ENCODE measurements at places on chromosomes 1 and 21.

DNA sequence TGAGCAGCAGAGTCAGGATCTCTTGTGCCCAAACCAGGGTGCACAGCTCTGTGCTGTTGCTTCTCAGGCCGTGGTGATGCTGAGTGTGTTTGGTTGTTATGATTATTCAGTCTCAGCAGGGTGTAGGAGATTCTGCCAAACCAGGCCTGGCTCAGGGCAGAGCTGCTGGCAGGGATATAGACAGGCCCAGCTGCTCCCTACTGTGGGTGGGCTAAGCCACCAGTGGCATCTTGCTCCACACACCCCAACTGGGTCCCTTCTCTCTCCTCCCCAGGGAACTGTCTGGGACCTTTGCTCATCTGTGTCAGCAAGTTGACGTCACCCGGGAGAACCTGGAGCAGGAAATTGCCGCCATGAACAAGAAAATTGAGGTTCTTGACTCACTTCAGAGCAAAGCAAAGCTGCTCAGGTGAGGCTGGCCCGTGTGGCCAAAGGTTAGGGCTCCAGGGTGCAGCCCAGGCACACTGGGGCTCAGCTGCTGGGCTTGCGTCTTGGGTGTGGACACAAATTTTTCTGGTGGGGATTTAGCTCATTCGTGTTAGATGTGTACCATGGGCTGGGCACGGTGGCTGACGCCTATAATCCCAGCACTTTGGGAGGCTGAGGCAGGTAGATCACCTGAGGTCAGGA lies 9.9 kb upstream of the MIIP start:
- no peak for DNase-seq

GRCh38 chr1:165695031-165695430 lies 3.3 kb downstream of the ALDH9A1 start:
- no peak for DNase-seq

- no peak for DNase-seq
Measured at GRCh38 chr1:37244083-37244480, 209.8 kb upstream of the GRIK3 start.

DNA sequence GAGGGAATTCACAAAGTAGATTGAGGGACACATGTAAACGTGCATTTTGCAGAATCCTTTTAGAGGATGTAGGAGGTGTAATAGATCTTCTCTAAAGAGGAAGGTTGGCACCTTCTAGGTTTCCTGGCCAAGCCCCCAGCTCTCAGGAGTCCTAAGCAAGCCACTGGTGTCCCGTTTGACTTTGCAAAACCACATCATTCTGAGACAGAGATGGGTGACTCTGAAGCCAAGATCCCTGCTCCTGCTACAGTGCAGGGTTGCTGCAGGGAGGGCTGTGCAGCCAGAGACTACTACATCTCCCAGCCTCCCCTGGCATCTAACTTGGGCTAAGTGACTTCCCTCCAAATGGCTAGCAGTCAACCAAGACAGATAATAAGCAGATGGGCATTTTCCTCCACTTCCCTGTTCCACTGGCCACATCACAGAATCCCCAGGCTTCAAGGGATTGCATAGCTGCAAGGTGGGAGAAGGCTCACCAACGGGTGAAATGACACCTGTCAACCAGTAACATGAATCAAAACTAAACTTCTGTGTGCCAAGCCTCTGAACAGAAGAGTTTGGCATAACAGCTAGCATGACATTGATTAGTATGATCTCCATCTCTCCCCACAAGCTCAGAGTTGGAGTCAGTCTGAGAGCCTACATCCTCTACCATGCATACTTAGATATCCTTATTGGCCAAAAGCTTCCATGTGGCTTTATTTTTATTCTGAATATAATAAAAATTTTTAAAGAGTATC lies 129.6 kb upstream of the COA6 start:
- DNase-seq: no peak

GRCh38 chr1:167360120-167360519 lies 139.4 kb downstream of the POU2F1 start:
- no peak for DNase-seq
